ENCODE measurements at places on chromosomes 4 and X. TPM values are rescaled to one million over a fixed set of nuclear protein-coding genes. Genes with fewer than 3 reads are reported as not detected.
A peak's percentile ranks its signal among the peaks of the same experiment; 100 is the strongest.

Gene BMP3
- 72.1 TPM for polyA plus RNA-seq

Gene TDO2
- 45.2 TPM for polyA plus RNA-seq

Gene ADAMTS3
- 8.7 TPM for polyA plus RNA-seq

Gene SSX4
- polyA plus RNA-seq = not detected

DNA sequence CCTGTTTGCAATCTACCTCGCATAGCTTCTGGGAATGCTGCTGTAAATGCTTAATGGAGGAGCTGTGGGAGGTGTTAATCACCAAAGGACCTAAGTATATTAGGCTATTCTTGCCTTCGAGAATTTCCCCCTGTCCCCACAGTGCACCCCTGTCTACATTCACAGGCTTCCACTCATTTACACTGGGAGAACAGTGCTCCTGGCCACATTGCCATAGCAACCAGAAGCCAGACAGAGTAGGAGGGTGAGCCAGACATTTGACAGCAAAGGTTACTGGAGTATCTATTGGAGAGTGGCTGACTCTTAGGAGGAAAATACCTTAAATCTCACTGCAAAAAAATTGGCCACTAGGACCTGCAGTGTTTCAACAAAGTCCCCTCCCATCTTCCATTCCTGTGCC is 185.9 kb upstream of the PBDC1 start:
- DNase-seq = no peak

GRCh38 chrX:101931136-101931487 is 715 bp downstream of the ZMAT1 start:
- DNase-seq = peak; percentile 4

GRCh38 chr4:138629669-138630068 is 385.9 kb upstream of the NOCT start:
- DNase-seq = no peak

DNA sequence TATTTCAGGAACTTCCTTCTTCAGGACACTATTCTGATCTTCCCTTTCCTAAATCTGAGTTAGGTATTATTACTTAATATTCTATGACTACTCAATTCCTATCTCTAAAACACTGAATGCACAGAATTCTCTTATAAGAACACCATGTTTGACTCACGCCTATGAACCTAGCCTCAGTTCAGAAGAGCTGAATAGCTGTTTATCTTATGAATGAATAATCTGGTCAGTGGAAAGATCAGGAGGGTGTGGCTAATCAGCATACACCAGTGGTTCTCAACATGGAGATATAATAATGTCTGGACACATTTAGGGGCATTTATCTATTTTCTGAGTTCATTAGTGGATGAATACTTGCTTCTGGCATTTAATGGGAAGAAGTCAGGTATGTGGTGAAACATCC is 24.2 kb downstream of the EPHA5 start:
- no peak for DNase-seq

GRCh38 chr4:105280338-105281123 is 133.9 kb downstream of the TET2 start:
- no peak for DNase-seq

DNA sequence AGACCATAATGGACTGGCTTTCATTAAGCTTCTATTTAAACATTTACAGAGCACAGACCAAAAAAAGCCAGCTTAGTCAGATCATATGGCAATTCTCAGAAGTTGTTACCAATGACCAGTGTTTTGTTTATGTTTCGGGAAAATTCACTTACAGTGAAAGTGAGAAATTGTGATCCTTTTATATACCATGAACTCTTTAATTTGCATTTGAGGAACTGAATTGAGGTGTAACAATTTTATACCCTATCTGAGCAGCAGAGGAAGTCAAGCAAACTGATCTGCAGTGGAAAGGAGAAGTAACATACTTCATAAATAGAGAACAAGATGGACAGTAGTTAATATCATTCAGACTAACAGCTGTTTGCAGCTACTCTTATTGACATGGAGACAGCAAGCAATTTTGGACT is 97.1 kb downstream of the TMA16 start:
- no peak for DNase-seq
